ENCODE measurements at places on chromosomes 1 and 21. TPM values are rescaled to one million over a fixed set of nuclear protein-coding genes. Genes with fewer than 3 reads are reported as not detected.
A peak's percentile ranks its signal among the peaks of the same experiment; 100 is the strongest.

The OPRD1 gene
- total RNA-seq = not detected

DNA sequence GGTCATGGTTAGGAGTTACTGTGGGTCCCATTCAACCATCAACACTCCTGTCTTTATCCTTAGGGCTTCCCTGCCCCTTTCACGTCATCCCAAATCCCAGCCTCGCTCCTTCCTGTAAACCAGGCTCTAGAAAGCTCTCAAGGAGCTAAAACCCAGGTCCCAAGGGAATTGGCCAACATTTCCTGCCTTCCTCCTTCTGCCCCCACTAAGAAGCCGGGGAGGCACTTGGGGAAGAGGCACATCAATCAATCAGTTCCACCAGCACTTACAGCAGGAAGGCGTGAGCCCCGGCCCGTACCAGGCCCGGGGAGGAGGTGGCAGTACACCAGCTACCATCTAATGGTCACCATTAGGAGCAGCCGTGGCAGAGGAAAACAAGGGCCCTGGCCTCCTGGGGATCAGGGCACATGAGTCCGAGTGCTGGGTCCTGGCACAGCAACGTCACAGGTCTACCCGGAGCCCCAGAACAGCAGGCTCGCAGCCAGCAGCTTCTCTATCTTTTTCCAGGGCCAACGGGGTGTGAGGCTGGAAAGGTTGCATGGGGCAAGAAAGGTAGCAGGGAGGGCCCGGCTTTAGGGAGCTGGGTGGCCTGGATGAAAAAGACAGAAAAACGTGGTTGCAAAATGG, 108.6 kb downstream of the CASZ1 start:
- ATAC-seq = no peak

DNA sequence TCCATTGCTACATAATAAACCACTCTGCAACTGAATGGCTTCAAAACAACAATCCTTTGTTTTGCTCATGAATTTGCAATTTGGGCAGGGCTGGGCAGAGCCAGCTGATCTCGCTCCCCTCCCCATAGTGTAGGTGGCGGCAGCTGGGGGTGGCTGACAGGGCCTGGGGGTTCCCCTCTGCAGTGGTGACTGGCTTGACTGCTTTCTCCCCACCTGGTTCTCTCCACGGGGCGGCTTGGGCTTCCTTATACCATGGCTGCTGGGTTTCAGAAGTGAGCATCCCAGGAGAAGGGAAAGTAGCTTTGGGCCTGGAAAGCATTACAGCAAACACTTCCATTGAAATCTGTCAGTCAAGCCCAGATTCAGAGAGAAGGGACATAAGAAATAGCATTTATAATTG, 129.7 kb upstream of the ZBTB40 start:
- no peak for ATAC-seq

- no peak for ATAC-seq
Measured at GRCh38 chr1:94798462-94798861, 21.7 kb upstream of the SLC44A3 start.

GRCh38 chr1:75444220-75444619, 166.7 kb downstream of the SLC44A5 start:
- ATAC-seq = no peak

- peak; percentile 43 for ATAC-seq
Measured at GRCh38 chr1:152110860-152111514, 4.3 kb downstream of the TCHH start.

GRCh38 chr1:113453771-113454083, 63.4 kb downstream of the MAGI3 start:
- ATAC-seq = no peak

The FGR gene
- total RNA-seq = 1.3 TPM

The CHIA gene
- total RNA-seq = not detected

The BCAS2 gene
- total RNA-seq = 31.1 TPM

The S1PR1 gene
- 4.0 TPM for total RNA-seq

GRCh38 chr1:31949862-31950261, 11.7 kb upstream of the PTP4A2 start:
- ATAC-seq = no peak

GRCh38 chr1:113861641-113862040, 9.9 kb downstream of the PTPN22 start:
- no peak for ATAC-seq

GRCh38 chr1:21297975-21298374, 7.7 kb upstream of the ECE1 start:
- ATAC-seq = no peak

- no peak for ATAC-seq
Measured at GRCh38 chr21:42091899-42092508, 20.9 kb downstream of the UMODL1 start.

DNA sequence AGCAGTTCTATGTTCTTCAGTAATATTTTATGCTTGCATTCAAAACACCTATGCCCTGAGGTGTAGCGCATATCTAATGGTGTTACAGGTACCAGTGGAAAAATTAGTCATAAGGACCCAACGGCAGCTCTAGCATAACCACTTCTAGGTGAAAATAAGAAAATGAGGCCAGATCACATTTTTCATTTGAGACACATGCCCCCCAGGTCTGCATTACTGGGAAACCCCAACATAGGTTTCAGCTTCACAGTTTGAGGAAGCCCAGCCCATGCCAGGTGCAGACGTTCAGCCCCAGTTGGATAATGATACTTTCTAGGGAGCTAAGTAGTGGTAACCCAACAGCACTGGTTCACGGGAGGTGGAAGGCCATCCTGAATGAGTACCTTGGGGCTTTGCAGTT, 129.8 kb downstream of the CNIH3 start:
- ATAC-seq = no peak

DNA sequence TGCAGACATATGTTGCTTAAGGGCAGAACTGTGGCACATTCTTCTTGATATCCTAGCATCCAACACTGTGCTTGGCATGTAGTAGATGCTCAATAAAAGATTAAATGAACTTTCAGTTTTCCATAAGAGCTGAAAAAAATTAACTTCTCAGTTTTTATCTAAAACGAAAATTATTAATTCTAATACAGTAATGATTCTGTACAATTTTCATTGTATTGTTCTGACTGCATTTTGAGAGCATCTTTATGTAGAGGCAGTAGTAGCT, 46.6 kb downstream of the FGGY start:
- ATAC-seq = no peak

The IGSF3 gene
- total RNA-seq = 55.4 TPM

DNA sequence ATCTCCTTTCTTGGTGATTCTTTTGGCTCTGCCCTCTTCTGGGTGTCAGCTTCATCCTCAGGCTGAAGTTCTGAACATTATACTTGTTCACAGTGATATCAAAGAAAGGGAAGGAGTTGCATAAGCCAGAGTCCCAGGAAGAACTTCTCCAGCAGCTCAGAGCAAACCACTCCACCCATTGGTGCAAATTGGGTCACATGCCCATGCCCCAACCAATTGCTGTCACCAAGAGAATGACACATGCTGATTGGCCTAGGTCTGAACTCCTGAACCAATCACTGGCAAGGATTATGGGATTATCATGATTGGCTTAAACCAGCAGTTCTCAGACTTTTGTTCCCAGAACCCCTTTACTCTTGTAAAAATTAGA, 256.5 kb upstream of the TMEM51 start:
- peak; percentile 27 for ATAC-seq

- ATAC-seq = peak; percentile 23
Measured at GRCh38 chr1:215081661-215082531, 641 bp upstream of the KCNK2 start.

GRCh38 chr21:39007532-39007931, 175.7 kb downstream of the PSMG1 start:
- peak; percentile 60 for ATAC-seq

GRCh38 chr1:48649880-48650279, 126.8 kb downstream of the BEND5 start:
- no peak for ATAC-seq

DNA sequence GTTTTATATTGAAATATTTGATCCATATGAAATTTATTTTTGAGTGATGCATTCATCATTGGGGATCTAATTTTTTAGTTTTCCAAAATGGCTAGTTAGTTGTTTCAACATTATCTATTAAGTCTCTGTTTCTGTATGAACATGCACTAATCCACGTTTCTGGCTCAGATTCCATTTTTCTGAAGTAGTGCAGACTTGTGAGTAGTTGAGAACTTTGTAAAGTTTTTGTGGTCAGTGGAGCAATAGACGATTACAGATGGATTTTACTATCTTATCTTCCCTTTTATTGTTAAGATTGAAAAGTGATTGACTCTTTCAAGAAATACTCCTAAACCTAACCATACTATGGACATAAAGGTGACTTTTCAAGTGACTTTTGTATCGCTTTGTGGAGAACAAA, 16.7 kb downstream of the SOAT1 start:
- ATAC-seq = no peak

The HTR1D gene
- total RNA-seq = not detected

DNA sequence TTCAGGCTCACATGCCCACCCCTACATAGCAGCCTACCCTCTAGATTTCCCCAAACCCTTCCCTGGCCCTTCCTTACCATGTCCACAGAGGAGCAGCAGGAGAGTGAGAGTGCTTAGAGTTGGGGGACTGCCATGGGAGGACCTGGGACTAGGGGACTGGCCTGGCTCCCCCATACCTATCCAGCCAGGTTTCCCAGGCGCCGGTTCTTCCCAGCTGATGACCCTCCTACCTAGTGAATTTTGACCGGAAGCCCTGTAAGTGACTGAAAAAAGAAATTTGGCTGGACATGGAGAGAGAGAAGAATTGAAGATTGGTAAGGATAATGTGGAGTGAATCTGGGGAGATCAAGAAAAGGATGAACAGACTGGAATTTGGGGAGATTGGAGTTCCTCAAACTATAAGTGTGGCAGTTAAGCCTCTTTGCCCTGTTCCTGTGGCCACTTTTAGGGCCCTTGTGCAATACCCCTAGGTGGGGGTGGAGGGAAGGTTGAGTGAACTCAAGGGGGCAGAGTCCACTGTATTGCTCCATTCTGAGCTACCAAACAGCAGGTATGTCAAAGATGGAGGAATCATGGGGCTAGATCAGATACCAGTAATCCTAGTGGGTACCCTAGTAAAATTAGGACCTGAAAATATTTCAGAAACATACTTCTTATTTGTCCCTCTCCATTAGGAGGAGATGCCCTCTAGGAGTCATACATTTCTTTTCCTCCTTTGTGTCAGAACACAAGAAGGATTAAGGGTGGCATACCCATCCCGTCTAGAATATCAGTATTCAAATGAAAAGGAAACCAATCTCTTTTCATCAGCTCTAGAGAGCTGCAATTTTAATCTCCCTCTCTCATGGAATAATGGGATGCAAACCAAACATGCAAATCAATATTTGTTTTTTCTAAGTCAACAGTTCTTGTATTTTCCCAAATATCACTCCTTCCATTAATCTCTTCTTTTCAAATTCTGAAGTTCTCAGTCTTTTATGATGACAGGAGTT, 1.2 kb downstream of the HJV start:
- peak; percentile 25 for ATAC-seq

GRCh38 chr1:206441336-206441967, 28.8 kb upstream of the IKBKE start:
- no peak for ATAC-seq

GRCh38 chr1:92826792-92827191, 5.0 kb upstream of the RPL5 start:
- no peak for ATAC-seq

The A3GALT2 gene
- not detected for total RNA-seq

DNA sequence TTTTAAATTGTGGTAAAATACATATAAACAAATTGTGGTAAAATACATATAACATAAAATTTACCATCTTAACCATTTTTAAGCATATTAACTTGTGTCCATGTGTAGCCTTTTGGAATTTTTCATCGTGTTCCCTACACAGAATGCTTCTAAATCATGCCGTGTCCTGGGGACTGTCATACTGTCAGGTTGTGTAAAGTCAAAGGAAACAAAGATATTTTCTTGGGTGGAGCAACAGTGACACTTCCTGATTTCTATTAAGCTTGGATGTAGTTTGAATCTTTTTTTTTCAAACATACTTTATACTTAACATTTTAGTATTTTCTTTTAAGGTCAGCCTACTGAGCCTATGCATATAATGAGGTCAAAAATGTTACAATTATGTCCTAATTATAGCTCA, 32.3 kb downstream of the DOP1B start:
- ATAC-seq = no peak

The VWA5B1 gene
- total RNA-seq = not detected

DNA sequence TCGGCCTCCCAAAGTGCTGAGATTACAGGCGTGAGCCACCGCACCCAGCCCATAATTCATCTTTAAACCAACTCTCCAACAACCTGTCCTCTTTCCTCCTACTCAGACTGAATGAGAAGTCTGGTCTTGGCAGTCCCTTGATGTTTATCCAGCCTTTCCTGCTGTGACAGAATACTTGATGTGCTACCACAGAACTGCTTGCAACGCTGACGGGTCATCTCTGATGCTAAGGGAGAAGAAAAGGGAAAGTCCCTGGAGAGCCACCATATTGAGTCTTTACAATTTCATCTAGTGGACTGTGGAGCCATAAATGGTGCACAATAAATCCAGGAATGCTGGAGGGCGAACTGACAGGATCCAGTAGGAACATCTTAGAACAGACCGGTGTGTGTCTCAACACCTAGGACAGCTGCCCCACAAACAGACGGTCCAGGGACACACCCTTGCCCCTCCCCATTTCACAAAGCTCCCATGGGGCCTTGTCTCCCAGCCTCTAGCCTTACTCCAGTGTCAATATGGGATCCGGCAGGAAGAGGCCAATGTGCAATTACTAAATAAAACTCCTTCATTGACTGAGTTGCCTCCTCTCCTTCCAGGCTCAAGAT, 30.7 kb downstream of the JAK1 start:
- ATAC-seq = no peak

The PCP4 gene
- 1.3 TPM for total RNA-seq

- no peak for ATAC-seq
Measured at GRCh38 chr1:28913786-28914227, 562 bp upstream of the EPB41 start.

- ATAC-seq = peak; percentile 87
Measured at GRCh38 chr1:235724730-235725129, 75.1 kb upstream of the GNG4 start.

The LPAR3 gene
- total RNA-seq = 20.6 TPM

The TNFRSF18 gene
- total RNA-seq = 16.3 TPM

DNA sequence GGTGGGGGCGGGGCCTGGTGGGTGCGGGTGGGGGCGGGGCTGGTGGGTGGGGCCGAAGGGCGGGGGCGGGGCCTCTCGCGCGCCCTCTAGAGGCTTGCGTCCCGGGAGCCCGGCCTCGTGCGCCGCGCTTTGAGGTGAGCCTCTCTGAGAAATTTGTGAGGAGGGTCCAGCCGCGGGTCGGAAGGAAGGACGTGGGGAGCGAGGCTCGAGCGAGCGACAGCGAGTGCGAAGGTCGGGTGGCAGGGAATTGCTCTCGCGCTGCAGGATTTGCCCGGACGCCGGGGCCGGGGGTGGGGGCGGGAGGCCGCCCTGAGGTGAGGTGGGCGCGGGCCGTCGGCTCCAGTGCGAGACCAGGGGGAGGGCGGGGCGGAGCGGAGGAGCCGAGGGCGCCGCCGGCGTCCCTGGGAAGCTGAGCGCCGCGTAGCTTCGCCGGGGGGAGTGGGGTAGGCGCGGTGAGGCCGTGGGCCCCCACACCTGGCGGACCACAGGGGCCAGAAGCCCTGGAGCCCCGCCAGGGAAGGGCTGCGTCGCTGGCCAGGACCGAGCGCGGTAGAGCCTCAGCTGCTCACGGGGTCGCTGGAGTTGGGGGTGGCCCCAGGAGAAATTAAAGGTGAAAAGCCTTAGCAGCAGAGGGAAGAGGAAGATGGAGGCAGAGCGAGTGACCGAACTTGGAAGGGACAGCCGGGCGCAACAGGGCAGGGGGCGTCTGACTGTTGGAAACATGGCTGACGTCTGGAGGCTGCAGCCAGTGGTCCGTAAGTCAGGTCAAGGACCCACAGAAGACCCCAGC, 754 bp upstream of the LSS start:
- ATAC-seq = peak; percentile 51

GRCh38 chr1:89198491-89199072, at the start of gene GBP4:
TSS of gene GBP4 (minus strand) at chr1:89198942. CDS start at chr1:89198834, 108 bp downstream.
- ATAC-seq = peak; percentile 58

The APCS gene
- total RNA-seq = not detected

The KANK4 gene
- total RNA-seq = not detected

- peak; percentile 59 for ATAC-seq
Measured at GRCh38 chr1:206734499-206735142, 36.0 kb upstream of the IL19 start.

All from esophagus mucosa (tissue), 1 donor.